ENCODE measurements at places on chromosomes 7 and 10. TPM values are rescaled to one million over a fixed set of nuclear protein-coding genes. Genes with fewer than 3 reads are reported as not detected.
A peak's percentile ranks its signal among the peaks of the same experiment; 100 is the strongest.

The GBX1 gene
- not detected for total RNA-seq

The MPP7 gene
- 12.0 TPM for total RNA-seq

- no peak overlapping the region for H3K4me3 ChIP-seq
- no peaks in the 10 kb centered on the region for H3K36me3 ChIP-seq
- H3K4me1 ChIP-seq, result no peaks in the 10 kb centered on the region
- H3K27me3 ChIP-seq, result no peaks in the 10 kb centered on the region
- DNase-seq, result no peak
Measured at GRCh38 chr10:95525033-95525418, 36.1 kb downstream of the SORBS1 start.

The AKR1E2 gene
- total RNA-seq, result 0.97 TPM

GRCh38 chr7:117597755-117598154 lies 117.9 kb downstream of the CFTR start:
- no peaks in the 10 kb centered on the region for H3K36me3 ChIP-seq
- no peak overlapping the region for H3K27ac ChIP-seq
- no peak for DNase-seq
- H3K27me3 ChIP-seq, result no peaks in the 10 kb centered on the region

GRCh38 chr7:12630513-12630819 lies 57.0 kb upstream of the ARL4A start:
- H3K36me3 ChIP-seq, result no peaks in the 10 kb centered on the region
- peaks cover 12% of the 10 kb centered on the region for H3K27me3 ChIP-seq
- H3K4me1 ChIP-seq, result no peaks in the 10 kb centered on the region

The OR2F1 gene
- total RNA-seq, result not detected

The PCLO gene
- total RNA-seq, result 15.1 TPM

DNA sequence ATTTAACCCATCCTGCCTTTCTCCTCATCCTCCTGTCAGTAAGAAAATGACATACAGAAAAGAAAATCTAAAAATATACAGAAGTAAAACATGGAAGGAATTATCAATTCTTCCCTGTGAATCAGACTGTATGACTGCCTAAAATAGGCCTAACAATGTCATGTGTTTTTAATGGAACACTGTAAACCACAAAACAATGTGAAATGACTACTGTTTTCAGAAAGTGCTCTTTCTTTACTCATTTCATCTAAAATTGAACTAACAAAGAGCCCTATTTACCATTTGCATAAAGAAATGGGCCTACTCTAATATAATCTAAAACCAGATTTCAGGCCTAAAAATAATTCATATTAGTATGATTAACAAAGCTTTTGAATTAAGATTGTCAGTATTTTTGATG lies 35.7 kb downstream of the SEMA3E start:
- no peaks in the 10 kb centered on the region for H3K36me3 ChIP-seq
- H3K27ac ChIP-seq, result no peak overlapping the region
- no peak for DNase-seq

- H3K27ac ChIP-seq, result no peak overlapping the region
- no peaks in the 10 kb centered on the region for H3K27me3 ChIP-seq
- no peaks in the 10 kb centered on the region for H3K36me3 ChIP-seq
Measured at GRCh38 chr10:100780324-100780723, 34.9 kb downstream of the PAX2 start.

The ZNF853 gene
- total RNA-seq, result 4.4 TPM

DNA sequence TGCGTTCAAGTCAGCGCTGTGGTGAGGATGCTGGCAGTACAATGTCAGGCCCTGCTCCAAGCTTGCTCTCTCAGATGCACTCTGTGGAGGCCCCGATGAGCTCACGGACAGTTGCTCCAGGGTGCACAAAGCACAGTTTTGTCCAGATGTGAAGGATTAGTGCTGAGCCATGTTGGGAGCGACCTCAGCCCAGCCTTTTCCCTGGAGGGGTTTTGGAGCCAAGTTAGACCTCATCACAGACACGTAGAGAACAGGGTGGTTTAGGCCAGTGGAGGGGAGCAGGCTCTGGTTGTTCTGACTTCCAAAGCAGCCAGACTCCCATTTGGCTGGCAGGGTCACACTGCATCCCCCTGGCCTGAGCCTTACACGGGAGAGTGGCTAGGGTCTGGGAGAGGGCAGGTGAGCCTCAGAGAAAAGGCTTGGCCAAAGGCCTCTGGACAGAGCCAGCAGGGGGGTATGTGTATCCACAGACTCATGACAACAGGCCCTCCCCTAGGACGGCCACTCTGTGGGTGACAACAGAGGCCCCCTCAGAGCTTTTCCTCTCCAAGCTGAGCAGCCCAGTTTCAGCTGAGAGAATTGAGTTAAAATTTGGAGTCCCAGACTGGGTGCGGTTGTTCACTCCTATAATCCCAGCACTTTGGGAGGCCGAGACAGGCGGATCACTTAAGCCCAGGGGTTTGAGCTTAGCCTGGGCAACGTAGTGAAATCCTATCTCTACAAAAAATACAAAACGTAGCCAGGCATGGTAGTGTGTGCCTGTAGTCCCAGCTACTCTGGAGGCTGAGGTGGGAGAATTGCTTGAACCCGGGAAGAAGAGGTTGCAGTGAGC lies 4.7 kb downstream of the PLAC9 start:
- peaks cover 4% of the 10 kb centered on the region for H3K4me1 ChIP-seq
- no peaks in the 10 kb centered on the region for H3K36me3 ChIP-seq
- DNase-seq, result no peak
- H3K27ac ChIP-seq, result peak overlapping the region; percentile 81

- H3K4me1 ChIP-seq, result no peaks in the 10 kb centered on the region
- peaks cover 46% of the 10 kb centered on the region for H3K36me3 ChIP-seq
- DNase-seq, result no peak
- H3K27ac ChIP-seq, result no peak overlapping the region
- no peak overlapping the region for H3K4me3 ChIP-seq
Measured at GRCh38 chr10:285216-285615, 150.0 kb downstream of the ZMYND11 start.

- H3K36me3 ChIP-seq, result no peaks in the 10 kb centered on the region
- H3K27ac ChIP-seq, result no peak overlapping the region
- H3K4me1 ChIP-seq, result no peaks in the 10 kb centered on the region
- no peak overlapping the region for H3K4me3 ChIP-seq
- DNase-seq, result no peak
Measured at GRCh38 chr10:48533951-48534720, 70.7 kb downstream of the ARHGAP22 start.

GRCh38 chr7:123966936-123967335 lies 41.9 kb downstream of the SPAM1 start:
- H3K36me3 ChIP-seq, result no peaks in the 10 kb centered on the region
- no peak overlapping the region for H3K27ac ChIP-seq
- H3K4me1 ChIP-seq, result no peaks in the 10 kb centered on the region
- no peak for DNase-seq
- no peaks in the 10 kb centered on the region for H3K27me3 ChIP-seq
- H3K4me3 ChIP-seq, result no peak overlapping the region

- no peaks in the 10 kb centered on the region for H3K4me1 ChIP-seq
- no peak for DNase-seq
- H3K36me3 ChIP-seq, result no peaks in the 10 kb centered on the region
- no peaks in the 10 kb centered on the region for H3K27me3 ChIP-seq
- H3K4me3 ChIP-seq, result no peak overlapping the region
Measured at GRCh38 chr7:85695533-85695932, 508.7 kb upstream of the SEMA3D start.

DNA sequence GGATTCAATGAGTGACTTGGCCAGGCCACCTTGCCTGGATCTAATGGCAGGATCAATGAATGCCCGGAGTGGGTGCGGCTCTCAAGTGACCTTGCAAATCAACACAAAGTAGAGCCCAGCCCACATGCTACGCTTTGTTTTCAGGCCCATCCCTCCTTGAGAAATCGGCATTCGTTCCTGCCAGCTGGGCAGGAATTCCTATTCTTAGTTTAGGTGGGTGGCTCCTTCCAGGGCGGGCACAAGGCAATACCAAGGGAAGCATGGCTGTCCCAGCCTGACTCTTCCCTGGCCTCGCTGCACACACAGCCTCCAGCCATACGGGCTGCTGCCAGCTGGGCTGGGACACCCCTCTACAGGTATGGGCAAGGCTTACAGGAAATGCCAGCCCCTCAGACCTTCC lies 119.3 kb downstream of the SH3PXD2A start:
- H3K27me3 ChIP-seq, result no peaks in the 10 kb centered on the region
- no peak overlapping the region for H3K27ac ChIP-seq
- DNase-seq, result no peak
- no peaks in the 10 kb centered on the region for H3K4me1 ChIP-seq

- no peaks in the 10 kb centered on the region for H3K4me1 ChIP-seq
- H3K36me3 ChIP-seq, result no peaks in the 10 kb centered on the region
- H3K4me3 ChIP-seq, result no peak overlapping the region
- DNase-seq, result no peak
- H3K27me3 ChIP-seq, result no peaks in the 10 kb centered on the region
Measured at GRCh38 chr7:26937939-26938623, 73.7 kb upstream of the SKAP2 start.

GRCh38 chr10:15744217-15744865 lies 24.6 kb upstream of the ITGA8 start:
- H3K36me3 ChIP-seq, result no peaks in the 10 kb centered on the region
- H3K27ac ChIP-seq, result no peak overlapping the region
- no peaks in the 10 kb centered on the region for H3K27me3 ChIP-seq

DNA sequence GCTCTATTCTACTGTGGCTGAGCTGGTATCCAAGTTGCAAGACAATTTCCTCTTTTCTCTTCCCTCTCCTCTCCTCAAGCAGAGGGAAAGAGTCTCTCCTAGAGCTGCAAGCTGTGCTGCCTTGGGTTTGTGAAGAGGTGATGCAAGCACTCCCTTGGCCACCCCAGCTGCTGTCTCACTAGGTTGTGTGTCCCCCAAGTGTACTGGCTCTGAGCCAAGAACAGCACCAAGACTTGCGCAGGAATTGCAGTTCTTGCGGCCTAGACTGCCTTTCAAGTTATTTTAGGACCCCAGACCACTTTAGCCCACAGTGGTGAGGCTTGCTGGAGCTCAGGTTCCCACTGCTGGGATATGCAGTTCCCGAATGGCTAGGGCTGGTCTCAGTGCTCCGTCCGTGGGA lies 411.6 kb downstream of the DPP6 start:
- no peaks in the 10 kb centered on the region for H3K36me3 ChIP-seq
- no peak overlapping the region for H3K27ac ChIP-seq
- DNase-seq, result no peak
- H3K27me3 ChIP-seq, result no peaks in the 10 kb centered on the region

DNA sequence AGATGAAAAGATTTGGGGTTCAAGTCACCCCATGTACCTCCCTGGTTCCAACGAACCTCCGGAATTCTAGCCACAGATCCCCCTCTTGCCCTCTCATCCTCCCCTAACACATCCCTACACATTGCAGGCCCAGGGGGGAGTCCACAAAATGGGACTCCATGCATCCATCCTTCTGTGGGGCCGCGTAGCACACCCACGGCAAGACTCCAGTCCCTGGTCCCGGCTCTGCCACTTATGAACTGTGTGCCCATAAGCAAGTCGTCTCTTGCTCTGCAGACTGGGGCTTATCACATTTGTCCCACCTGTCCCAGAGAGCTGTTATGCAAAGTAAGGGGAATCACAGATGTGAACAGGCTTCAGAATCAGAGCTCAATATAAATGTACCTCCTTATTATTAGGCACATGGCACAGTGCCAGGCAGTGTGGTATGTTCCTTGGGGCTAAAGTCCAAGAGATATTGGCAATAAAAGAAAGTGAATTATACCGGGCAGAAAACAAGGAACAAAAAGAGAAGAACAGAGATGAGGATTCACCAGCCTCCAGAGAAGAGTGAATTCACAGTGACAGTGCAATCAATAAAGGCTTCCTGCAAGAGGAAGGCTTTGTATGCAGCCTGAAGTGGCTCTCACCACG lies 73.9 kb downstream of the KCNMA1 start:
- no peak overlapping the region for H3K4me3 ChIP-seq
- no peak for DNase-seq
- peaks cover 4% of the 10 kb centered on the region for H3K27me3 ChIP-seq
- H3K27ac ChIP-seq, result no peak overlapping the region
- H3K36me3 ChIP-seq, result no peaks in the 10 kb centered on the region

DNA sequence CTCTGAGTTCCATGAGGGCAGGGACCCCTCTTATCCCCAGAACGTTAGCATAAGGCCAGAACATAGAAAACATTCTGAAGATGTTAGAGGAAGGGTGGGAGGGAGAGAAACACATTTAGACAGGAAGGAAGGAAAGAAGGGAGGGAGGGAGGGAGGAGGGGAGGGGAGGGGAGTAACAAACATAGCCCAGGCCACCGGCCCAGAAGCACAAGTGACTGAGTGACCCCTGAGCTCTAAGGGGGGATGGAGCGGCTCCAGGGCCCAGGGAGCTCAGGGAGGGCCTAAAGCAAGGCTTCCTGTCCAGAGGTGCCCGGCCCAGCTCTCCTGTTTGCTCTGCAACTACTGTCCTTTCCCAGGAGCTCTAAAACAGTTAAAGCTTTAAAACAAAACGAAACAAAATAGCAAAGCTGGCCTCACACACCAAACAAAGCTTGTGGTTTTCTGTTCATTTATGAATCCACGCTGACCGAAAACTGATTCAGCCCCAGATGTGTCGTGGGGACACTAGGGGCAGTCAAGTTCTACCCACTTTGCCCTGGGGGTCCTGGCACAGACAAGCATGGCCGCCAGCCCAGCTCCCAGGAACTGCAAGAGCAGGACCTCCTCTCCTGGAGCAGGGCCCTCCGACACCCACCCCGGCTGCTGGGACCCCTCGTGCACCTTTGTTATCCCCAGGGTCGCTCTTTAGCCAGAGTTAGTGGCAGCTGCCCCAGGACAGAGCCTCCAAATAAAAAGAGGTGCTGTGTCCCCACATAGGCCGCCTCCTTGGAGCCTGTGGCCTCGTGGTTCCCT lies 496.2 kb upstream of the FOXK1 start:
- H3K27me3 ChIP-seq, result no peaks in the 10 kb centered on the region
- no peak for DNase-seq
- no peaks in the 10 kb centered on the region for H3K4me1 ChIP-seq
- no peaks in the 10 kb centered on the region for H3K36me3 ChIP-seq
- no peak overlapping the region for H3K27ac ChIP-seq

DNA sequence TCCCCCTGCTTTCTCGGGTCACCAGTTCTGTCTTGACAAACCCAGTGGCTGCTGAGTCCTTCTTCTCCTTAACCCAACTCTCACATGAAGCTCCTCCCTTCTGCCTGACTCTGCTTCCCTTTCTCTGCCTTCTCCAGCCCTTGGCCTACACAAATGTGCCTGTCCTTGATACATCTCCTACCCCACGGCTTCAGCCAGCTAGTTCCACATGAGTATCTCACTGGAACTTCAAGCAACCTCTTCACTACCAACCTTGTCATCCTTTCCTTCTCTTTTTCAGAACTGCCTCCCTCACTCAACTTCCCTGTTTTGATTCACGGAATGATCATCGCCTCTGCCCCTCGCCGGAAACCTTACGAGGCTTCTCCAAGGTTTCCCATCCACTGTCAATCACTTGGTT lies 55.9 kb downstream of the PDIA4 start:
- no peaks in the 10 kb centered on the region for H3K4me1 ChIP-seq
- no peak for DNase-seq
- no peaks in the 10 kb centered on the region for H3K27me3 ChIP-seq
- no peak overlapping the region for H3K27ac ChIP-seq
- H3K36me3 ChIP-seq, result no peaks in the 10 kb centered on the region
- H3K4me3 ChIP-seq, result no peak overlapping the region

The OR9A4 gene
- total RNA-seq, result not detected

- H3K36me3 ChIP-seq, result no peaks in the 10 kb centered on the region
- peaks cover 18% of the 10 kb centered on the region for H3K4me1 ChIP-seq
Measured at GRCh38 chr10:17684537-17684936, 40.6 kb downstream of the STAM start.

- DNase-seq, result peak; percentile 46
- no peaks in the 10 kb centered on the region for H3K36me3 ChIP-seq
- no peak overlapping the region for H3K27ac ChIP-seq
Measured at GRCh38 chr7:24573554-24574338, 494 bp downstream of the PALS2 start.

The COL28A1 gene
- 1.9 TPM for total RNA-seq

All from adrenal gland (tissue), 19 donors.